ENCODE measurements at places on chromosomes 5 and 9.

DNA sequence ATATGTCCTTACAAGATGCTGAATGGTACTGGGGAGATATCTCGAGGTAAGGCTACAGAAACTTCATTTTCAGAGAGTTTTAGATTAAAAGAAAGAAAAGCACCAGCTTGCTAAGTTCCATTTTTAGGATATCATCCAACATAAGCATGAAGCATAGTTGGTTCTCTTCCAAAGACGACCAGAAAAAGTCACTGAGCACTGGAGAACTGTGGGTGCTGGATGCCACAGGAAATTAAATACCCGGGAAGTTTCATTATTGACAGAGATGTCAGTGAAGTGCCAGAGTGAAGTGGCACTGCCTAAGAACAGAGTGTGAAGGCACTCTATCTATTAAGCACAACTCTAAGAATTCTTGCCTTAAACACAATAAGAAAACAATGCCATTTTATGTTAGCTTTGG, 76.8 kb downstream of the PIK3R1 start:
- DNase-seq = no peak

DNA sequence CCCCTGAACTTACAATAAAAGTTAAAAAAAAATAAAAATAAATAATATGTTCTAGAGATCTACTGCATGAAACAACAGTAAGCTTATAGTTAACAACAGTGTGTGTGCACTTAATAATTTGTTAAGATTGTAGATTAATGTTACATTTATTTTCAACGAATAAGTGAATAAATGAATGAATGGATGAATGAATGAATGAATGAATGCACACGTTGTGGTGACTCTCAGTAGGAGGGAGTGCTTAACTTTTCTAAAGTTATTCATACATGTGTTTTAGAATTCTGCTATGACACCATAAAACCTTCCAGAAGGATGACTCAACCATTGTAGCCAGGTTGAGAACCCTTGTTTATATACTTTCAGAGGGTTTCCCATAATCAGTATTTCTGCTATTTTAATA, 1269.4 kb upstream of the CDH6 start:
- DNase-seq = no peak

GRCh38 chr5:161934486-161934885, 86.6 kb downstream of the GABRA1 start:
- DNase-seq = no peak

GRCh38 chr5:9196403-9197227, 349.3 kb downstream of the SEMA5A start:
- DNase-seq = no peak

DNA sequence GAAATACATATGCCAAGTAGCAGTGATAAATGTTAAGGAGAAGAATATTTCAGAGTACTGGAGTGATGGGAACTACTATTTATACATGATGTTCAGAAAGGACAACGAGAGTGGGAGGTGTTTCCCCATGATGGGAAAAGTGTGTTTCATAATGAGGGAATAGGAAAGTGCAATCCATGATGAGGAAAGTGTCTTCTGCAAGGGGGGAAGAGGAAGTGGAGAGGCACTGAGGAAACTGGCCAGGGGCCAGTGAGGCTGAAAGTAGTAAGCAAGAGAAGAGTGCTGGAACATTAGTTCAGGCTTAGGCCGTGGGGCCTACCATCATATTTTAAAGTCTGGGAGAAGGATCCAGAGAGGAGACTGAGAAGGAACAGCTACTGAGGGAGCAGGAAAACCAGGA, 327.2 kb downstream of the SLF1 start:
- DNase-seq = no peak

Measured in stimulated activated CD4-positive, alpha-beta T cell treated with anti-CD3 and anti-CD28 coated beads, Interleukin-2, amount 100 ng/mL, for 24 hours (primary cell).